Activated naive CD8-positive, alpha-beta T cell treated with anti-CD3 and anti-CD28 coated beads for 36 hours (primary cell): ENCODE measurements at places on chromosomes 4 and X.
A peak's percentile ranks its signal among the peaks of the same experiment; 100 is the strongest.

- DNase-seq: no peak
- H3K27ac ChIP-seq: no peak overlapping the region
- H3K36me3 ChIP-seq: no peaks in the 10 kb centered on the region
- H3K4me1 ChIP-seq: no peaks in the 10 kb centered on the region
- H3K4me3 ChIP-seq: no peak overlapping the region
- H3K27me3 ChIP-seq: peaks cover 8% of the 10 kb centered on the region
These were observed 51.0 kb upstream of the WDR17 start for GRCh38 chr4:176014583-176015108.

- H3K27ac ChIP-seq: no peak overlapping the region
- H3K4me1 ChIP-seq: no peaks in the 10 kb centered on the region
- no peak overlapping the region for H3K4me3 ChIP-seq
- H3K36me3 ChIP-seq: no peaks in the 10 kb centered on the region
These were observed 50.1 kb upstream of the PHKA2 start for GRCh38 chrX:19034025-19034424.

DNA sequence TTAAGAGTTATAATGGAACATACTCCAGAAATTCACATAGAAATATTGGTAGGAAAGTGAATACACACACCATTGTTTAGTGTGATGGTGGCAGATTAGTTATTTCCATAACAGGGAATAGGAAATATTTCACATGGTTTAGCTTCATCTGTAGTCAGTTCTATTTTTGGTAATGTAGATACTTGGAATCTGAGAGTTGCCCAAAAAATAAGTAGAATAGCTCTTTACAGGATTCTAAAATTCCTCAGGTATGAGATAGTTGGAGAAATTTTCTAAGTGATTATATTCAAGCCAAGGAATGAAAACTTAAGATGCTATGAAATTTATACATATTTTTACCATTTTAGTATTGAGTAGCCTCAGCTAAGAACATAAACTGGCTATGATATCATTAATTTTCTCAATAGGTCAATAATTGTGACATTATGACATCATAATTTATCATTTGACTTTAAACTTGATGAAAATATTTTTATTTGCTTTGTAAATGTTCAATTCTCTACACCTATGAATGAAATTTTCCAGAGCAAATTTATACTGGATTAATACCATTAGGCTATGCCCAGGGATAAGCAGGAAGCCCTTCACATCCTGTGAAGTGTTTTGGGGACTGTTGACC is 35.8 kb downstream of the CPEB2 start:
- DNase-seq: no peak
- no peaks in the 10 kb centered on the region for H3K27me3 ChIP-seq
- H3K36me3 ChIP-seq: peaks cover 18% of the 10 kb centered on the region
- peaks cover 2% of the 10 kb centered on the region for H3K4me1 ChIP-seq

- no peaks in the 10 kb centered on the region for H3K27me3 ChIP-seq
- H3K27ac ChIP-seq: peak overlapping the region; percentile 88
- DNase-seq: peak; percentile 10
These were observed 124.1 kb upstream of the TBL1X start for GRCh38 chrX:9340598-9341290.

DNA sequence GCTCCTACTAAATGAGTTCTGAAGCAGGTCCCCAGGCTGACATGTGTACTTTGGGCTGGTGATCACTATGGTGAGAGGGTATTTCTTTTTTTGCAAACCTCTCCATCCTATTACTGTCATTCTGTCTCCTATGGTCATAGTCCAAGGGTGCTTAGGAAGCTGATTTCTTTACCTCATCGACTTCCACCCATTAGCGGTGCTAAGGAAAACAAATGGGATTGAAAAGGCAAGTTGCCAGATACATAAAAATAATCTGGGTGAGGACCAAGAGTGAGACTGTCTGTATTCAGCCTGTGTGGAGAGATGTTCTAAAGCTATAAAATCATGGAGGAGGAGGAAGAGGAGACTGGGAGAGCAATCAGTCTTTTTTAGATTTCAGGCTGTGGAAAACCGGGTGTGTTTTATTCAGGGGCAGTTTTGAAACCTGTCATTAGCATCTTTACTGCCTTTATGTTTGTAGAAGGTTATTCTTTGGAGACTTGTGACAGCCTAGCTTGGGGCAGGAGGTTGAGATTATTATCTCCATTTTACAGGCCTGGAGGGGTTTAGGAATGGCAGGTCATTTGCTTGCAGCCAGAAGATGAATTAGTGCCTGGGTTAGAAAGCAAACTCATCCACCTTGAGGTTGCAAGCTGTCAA is 1.9 kb downstream of the TMEM164 start:
- no peak overlapping the region for H3K27ac ChIP-seq
- no peaks in the 10 kb centered on the region for H3K27me3 ChIP-seq
- no peak overlapping the region for H3K4me3 ChIP-seq

GRCh38 chr4:26218677-26219605 is 101.9 kb upstream of the RBPJ start:
- H3K27me3 ChIP-seq: peaks cover 2% of the 10 kb centered on the region
- no peak overlapping the region for H3K27ac ChIP-seq
- no peak overlapping the region for H3K4me3 ChIP-seq
- H3K4me1 ChIP-seq: no peaks in the 10 kb centered on the region

GRCh38 chr4:99763635-99764101 is 53.0 kb upstream of the DAPP1 start:
- H3K36me3 ChIP-seq: no peaks in the 10 kb centered on the region
- peaks cover 11% of the 10 kb centered on the region for H3K4me1 ChIP-seq
- peaks cover 4% of the 10 kb centered on the region for H3K27me3 ChIP-seq
- no peak overlapping the region for H3K27ac ChIP-seq
- DNase-seq: no peak

DNA sequence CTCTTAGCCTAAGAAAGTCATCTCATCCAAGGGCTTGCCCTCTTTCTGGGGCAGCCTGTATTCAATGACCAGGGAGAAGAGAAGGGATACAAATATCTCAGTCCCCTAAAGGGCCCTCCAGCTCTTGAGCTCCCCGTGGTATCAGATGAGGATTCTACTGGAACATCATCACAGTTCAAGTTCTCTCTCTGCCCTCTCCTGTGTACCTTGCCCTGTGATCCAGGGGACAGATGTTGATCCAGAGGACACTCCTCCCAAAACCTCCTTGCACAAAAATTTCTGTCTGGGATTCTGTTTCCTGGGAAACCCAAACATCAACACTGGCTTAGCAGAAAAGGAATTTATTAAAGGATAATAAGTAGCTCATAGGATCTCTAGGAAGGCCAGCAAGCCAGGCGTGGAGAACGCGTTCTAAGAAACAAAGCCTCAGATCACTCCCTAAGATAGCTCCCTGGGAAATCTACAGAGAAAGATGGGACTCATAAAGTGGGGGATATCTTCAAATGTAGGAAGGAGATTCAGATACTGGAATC is 296.3 kb upstream of the KLF3 start:
- DNase-seq: no peak
- H3K27ac ChIP-seq: no peak overlapping the region
- no peaks in the 10 kb centered on the region for H3K36me3 ChIP-seq
- H3K27me3 ChIP-seq: no peaks in the 10 kb centered on the region
- peaks cover 29% of the 10 kb centered on the region for H3K4me1 ChIP-seq

DNA sequence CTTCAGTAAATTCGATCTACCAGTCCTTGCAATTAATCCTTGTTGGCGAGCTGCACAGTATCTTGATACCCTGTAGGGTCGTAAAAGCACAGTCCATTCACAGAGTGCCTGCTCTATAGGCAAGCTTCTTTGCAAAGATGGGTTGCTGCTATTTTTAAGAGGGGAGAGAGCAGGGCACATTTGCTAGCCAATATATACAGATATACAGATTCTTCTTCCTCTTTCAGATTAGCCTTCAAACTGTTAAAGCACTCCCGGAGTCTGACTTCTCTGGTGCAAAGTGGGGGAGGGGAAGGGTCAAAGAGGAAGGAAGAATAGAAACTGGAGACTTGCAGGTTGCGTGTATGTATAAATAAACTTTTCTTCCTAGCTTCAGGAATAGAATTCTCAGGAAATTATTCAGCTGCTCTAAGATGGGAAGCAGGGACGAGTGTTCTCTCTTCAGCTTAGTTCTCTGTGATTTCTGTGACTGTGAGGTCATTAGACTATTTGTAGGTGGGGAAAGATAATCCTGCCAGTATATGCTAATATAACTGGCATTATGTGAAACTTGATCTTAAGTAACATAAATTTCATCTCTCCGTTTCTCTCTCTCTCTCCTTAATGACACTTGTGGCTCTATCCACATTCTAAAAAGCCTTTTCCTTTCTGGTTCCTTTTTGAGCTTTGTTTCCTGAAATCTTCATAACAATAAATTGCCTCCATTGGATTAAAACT is at the start of gene CYSLTR1:
Gene CYSLTR1, minus strand, starts transcription at position 242 of the 717 bp plus-strand sequence. CDS start 53,865 bp downstream, outside the sequence.
- H3K27me3 ChIP-seq: no peaks in the 10 kb centered on the region
- no peaks in the 10 kb centered on the region for H3K36me3 ChIP-seq
- H3K27ac ChIP-seq: peak within 1 kb of the TSS; percentile 48
- peaks cover 43% of the 10 kb centered on the region for H3K4me1 ChIP-seq
- DNase-seq: no peak

DNA sequence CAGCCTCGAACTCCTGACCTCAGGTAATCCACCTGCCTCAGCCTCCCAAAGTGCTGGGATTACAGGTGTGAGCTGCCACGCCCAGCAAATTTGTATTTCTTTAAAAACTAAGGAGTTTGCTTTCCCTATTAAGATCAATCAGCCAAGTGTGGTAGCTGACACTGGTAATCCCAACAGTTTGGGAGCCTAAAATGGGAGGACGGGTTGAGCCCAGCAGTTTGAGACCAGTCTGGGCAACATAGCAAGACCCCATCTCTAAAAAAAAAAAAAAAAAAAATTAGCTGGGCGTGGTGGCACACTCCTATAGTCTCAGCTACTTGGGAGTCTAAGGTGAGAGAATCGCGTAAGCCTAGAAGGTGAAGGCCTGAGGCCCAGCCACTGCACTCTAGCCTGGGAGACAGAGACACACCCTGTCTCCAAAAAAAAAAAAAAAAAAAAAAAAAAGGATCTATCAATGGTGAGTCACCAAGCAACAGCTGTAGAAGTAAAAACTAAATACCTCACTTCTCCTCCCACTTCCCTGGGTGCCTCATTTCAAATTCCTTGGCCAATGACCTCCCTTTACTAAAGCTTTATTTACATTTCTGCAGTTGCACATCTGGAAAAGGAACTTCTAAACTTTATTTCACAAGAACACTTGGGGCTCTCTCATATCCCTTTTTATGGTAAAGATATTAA is 54.5 kb downstream of the LDB2 start:
- H3K36me3 ChIP-seq: no peaks in the 10 kb centered on the region
- H3K27ac ChIP-seq: no peak overlapping the region
- DNase-seq: no peak

DNA sequence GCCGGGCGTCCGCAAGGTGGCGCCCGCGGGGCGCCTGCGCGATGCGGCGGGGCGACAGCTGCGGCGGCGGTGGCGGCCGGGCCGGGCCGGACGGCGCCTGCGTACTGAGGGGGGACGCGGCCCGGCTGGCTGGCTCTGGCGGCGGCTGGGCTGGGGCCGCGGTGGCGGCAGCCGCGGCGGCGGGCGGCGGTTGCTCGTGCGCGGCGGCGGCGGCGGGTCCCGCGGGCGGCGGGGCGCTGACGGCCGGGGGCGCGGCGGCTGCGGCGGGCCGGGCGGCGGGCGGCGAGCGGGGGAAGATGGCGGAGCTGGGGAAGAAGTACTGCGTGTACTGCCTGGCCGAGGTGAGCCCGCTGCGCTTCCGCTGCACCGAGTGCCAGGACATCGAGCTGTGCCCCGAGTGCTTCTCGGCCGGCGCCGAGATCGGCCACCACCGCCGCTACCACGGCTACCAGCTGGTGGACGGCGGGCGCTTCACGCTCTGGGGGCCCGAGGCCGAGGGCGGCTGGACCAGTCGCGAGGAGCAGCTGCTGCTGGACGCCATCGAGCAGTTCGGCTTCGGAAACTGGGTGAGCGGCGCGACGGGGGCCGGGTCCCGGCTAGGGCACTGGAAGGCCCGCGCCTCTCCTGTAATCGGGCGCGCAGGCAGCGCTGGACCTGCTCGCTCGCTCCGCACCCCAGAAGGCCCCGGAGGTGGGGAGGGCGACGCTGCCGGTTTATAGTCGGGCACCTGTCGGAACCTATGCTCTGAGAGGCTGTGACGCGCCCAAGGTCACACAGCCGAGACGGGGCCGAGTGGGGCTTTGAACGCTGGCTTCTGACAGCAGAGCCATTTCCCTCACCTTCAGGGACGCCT is at the start of gene TADA2B:
Gene TADA2B, plus strand, starts transcription at position 89 of the 853 bp plus-strand sequence. Its CDS starts 208 bp downstream, at position 297.
- peaks cover 42% of the 10 kb centered on the region for H3K4me1 ChIP-seq
- H3K36me3 ChIP-seq: no peaks in the 10 kb centered on the region
- H3K27me3 ChIP-seq: peaks cover 4% of the 10 kb centered on the region
- H3K4me3 ChIP-seq: peak within 1 kb of the TSS; percentile 89
- DNase-seq: peak; percentile 57

GRCh38 chr4:122772311-122772710 is 39.8 kb downstream of the BBS12 start:
- no peak for DNase-seq
- H3K4me3 ChIP-seq: no peak overlapping the region
- no peaks in the 10 kb centered on the region for H3K4me1 ChIP-seq
- H3K36me3 ChIP-seq: no peaks in the 10 kb centered on the region
- no peaks in the 10 kb centered on the region for H3K27me3 ChIP-seq

- H3K36me3 ChIP-seq: no peaks in the 10 kb centered on the region
- no peaks in the 10 kb centered on the region for H3K4me1 ChIP-seq
- H3K27ac ChIP-seq: no peak overlapping the region
- DNase-seq: no peak
These were observed 131.7 kb downstream of the SPCS3 start for GRCh38 chr4:176451443-176451842.

- no peaks in the 10 kb centered on the region for H3K36me3 ChIP-seq
- no peaks in the 10 kb centered on the region for H3K4me1 ChIP-seq
- DNase-seq: no peak
- H3K4me3 ChIP-seq: no peak overlapping the region
- H3K27ac ChIP-seq: no peak overlapping the region
These were observed 509.8 kb downstream of the ARAP2 start for GRCh38 chr4:35734381-35735098.

DNA sequence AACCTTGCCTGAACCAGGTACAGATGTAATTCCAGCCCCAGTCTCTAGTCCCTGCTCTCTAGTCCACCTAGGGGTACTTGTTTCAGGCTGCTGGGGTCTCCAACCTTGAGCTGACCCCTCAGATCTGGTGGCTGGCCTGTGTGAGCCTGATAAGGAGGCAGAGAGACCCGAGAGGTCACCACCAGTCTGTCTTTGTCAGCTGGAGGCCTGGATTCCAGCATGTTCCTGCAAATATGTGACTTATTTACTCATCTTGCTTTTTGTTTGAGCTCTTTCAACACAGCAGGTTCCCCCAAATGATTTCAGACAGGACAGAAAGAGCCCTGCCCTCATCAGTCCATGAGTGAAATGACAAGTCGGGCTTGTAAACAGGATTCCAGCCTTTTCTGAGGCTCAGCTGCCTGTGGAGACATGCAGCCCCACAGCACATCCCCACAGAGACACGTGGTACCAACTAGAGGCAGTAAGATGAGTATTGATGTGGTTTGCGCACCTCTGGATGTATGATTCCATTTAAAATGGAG is 37.5 kb upstream of the STK26 start:
- no peaks in the 10 kb centered on the region for H3K27me3 ChIP-seq
- DNase-seq: no peak
- H3K27ac ChIP-seq: peak overlapping the region; percentile 88
- H3K36me3 ChIP-seq: peaks cover 6% of the 10 kb centered on the region
- H3K4me1 ChIP-seq: peaks cover 45% of the 10 kb centered on the region

GRCh38 chr4:140126261-140126660 is 27.7 kb downstream of the MAML3 start:
- no peak overlapping the region for H3K4me3 ChIP-seq
- H3K27ac ChIP-seq: no peak overlapping the region
- DNase-seq: no peak
- H3K27me3 ChIP-seq: no peaks in the 10 kb centered on the region
- peaks cover 29% of the 10 kb centered on the region for H3K4me1 ChIP-seq
- peaks cover 3% of the 10 kb centered on the region for H3K36me3 ChIP-seq

- H3K4me1 ChIP-seq: no peaks in the 10 kb centered on the region
- DNase-seq: no peak
- no peak overlapping the region for H3K27ac ChIP-seq
- H3K27me3 ChIP-seq: no peaks in the 10 kb centered on the region
- H3K36me3 ChIP-seq: no peaks in the 10 kb centered on the region
- no peak overlapping the region for H3K4me3 ChIP-seq
These were observed 423.1 kb downstream of the KCTD8 start for GRCh38 chr4:44025376-44026020.
